ENCODE measurements at places on chromosomes 3 and 15.

DNA sequence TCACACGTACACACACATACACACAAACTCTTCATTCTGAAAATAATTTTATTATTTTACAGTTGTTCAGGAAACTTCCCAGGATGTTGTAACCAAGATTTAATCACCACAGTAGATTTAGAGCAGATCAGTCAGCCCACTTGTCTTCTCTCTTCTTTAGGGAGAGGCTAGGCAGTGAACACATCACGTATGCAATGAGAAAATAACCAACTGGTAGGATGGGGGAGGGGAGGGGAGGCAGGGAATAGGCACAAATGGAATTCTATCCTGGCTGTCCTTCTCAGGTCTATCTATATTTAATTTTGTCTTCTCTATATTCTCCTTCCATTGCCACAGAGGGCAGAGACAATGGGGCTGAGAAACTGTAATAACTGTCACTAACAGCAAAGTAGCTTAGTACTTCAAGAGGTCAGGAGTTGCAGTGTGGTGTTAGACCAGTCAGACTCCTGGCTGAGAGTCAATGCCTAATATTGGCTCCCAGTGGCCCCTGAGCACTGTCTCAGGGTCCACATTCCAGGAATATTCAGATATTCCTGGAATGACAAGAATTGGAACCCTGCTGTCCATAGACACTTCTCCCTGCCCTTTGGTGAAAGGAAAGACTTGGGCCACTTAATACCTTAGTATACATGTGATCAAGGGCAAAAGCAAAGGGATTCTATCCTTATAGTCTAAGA lies 2.6 kb upstream of the HCLS1 start:
- no peak for DNase-seq

GRCh38 chr15:66224946-66225345 lies 28.6 kb downstream of the MEGF11 start:
- peak; percentile 57 for DNase-seq

DNA sequence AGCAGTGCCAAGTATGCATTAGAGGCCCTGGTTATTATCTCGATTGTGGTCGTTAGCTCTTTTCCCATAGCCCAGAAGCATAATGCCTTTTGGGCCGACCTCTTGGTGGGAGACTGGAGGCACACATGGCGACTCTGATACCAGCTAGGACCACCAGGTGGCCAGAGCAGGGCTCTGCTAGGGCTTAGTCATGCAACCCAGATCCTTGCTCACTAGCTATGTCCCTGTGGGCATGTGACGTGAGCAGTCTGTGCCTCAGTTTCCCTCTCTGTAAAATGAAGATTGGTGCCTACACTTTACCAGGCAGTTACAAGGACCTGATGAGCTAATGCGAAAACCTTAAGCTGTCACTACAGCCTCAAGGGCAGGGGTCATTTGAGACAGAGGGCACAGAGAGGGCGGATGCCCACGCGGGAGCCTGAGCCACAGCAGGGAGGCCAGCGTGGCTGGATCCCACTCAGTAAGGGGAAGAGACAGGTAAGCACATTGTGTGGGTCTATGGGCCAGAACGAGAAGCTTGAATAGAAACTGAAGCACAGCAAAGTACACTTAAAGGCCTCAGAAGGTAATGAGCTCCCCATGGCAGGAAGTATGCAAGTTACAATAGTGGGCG lies 8.8 kb downstream of the KLF15 start:
- no peak for DNase-seq

DNA sequence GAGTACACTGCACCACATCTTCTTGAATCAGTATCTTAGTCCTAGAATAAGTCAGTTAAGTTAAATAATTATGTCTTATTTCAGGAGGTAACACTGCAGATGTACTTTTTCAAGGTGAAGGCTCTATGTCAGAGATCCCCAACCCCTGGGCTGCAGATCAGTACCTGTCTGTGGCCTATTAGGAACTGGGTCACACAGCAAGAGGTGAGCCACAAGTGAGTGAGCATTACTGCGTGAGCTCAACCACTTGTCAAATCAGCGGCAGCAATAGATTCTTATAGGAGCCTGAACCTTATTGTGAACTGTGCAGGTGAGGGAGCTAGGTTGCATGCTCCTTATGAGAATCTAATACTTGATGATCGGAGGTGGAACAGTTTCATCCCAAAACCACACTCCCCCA lies 851.9 kb upstream of the ALCAM start:
- no peak for DNase-seq

GRCh38 chr15:69524296-69524695 lies 71.7 kb downstream of the RPLP1 start:
- DNase-seq, result no peak

GRCh38 chr3:37457378-37458065 lies 283.1 kb upstream of the LRRFIP2 start:
- no peak for DNase-seq

DNA sequence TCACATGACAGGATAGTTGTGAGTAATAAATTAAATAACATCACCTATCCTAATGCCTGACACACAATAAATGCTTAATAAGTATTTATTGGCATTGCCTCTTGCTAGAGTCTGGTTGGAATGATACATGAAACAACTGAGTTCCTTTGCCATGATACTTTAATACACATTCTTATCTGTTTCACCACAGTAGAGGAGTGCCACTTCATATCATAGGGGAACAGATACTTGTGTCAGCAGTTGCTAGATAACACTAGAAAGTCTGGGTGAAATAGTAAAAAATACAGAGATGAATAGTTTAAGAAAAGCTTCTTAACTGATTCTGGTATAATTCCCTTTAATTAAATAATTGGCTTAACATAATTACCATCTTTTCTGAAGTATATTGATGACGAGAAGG lies 380.0 kb upstream of the GOLIM4 start:
- DNase-seq, result no peak
